ENCODE measurements at places on chromosomes 13 and 19. TPM values are rescaled to one million over a fixed set of nuclear protein-coding genes. Genes with fewer than 3 reads are reported as not detected.

DNA sequence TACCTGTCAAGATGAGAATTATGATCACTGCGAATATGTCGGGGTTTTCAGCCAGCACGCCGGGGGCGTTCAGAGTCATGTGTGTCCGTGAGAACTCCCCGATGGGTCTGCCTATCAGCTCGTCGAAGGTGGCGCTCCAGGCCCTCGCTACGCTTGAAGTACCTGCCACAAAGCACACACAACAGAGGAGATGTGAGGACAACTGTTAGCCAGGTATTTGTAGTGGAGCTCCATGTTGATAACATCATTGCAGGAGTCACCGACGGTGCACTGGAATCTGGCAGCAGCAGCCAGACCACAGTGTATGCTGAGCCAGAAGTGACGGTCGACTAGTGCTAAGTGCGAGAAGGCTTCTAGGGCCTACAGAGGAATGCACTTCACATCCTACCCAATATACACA, 62.7 kb downstream of the SLC7A1 start:
- DNase-seq = no peak

DNA sequence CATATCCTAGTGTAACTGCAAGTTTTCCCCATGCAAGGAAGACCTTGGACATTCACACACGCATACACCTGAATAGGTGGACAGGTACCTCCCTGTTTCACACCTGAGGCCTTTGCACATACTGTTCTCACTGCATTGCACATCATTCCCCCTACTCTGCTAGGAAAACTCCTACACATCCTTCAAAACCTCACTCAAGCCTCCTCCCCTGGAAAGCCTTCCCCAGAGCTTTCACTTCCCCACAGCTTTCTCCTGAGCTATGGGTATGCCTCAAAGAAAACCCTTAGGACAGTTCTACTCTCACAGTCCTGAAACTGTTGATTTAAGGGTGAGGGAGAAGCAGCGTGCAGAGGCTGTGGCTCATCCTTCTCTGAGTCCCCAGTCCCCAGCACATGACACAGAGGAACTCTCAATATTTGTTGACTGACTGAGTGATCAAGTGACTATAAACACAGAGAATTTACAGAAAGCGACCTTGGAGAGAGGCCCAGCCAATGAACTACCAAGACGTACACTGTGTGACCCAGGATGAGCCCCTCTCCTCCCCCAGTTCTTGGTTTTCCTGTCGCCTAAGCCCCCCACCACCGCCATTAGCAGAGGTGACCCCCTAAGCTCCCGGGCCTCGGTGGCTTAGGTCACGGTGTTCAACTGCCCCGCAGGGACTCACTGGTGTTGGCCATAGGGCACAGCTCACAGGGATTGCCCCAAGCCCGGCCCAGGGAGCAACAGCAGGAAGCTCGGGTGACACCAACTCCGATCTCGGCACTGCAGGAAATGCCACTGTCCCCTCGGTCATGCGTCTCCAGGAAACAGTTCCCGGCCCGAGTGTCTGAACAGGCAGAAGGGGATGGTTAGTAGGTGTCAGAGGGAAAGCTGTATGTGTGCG, 40.6 kb downstream of the FBN3 start:
- no peak for DNase-seq

DNA sequence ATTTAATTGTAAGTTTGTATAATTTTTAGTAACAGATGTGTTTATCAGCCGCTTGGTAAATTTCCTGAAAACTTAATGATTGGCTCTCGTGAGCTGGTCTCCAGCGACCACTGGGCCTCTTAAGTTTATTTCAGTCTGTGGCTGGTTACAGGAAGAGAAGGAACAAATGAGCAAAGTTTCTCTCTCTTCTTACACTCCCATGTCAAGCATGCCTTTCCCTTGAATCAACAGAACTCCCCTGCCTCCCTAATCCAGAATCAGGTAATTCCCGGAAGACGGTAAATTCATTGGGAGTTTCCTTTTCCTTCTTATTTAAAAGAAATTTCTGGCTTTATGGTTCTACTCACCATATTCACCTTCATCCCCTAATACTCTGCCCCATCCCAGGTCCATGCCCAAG, 52.5 kb upstream of the POMP start:
- DNase-seq = no peak

DNA sequence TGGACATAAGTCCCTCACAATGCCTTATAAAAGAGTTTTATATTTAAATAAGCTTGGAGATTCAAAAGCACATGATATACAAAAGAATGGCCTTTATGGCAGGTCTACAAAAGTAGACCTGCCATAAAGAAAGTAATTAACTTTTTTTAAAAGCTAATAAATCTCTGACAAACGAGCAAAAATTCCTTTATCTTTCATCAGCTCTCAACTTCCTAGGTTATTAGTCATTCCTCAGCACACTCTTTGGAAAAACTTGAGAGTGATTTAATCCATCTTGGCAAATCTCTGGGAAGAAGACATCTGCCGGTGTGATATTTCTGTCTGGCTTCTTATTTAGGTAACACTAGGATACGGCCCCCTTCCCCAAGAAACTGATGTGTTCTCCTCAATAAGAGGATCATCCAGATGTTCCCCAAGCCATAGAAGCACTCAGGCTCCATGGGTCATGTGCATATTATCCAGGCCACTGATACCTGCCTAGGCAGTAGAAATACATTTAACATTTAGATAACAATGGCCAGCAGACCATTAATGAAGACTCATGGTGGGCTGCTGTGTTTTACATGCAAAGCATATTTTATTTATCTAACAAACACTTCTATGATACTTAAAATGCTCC, 372.7 kb downstream of the LIG4 start:
- peak; percentile 32 for DNase-seq

DNA sequence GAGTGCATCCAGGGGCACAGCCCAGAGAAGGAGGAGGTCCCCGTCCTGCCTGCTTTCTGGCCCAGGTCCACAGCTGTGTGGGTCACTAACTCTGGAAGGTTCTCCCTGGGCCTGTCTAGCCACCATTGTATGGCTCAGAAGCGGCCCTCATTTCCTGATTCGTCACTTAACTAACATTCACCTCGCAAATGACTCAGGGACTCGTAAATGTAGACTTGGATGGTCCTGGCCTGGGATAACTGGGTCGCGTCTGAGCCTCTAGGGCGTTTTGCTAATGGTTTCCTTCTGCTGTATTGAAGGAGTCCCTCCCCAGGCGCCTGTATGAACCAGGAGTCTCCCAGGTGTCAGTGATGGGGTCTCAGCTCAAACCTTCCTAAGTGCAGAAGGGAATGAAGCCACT, 162.8 kb downstream of the ZNF536 start:
- no peak for DNase-seq

Gene CEACAM4
- total RNA-seq = not detected

Gene UHRF1
- 13.4 TPM for total RNA-seq

Measured in NCI-H460 (cell line).